ENCODE measurements at places on chromosomes 6 and 20.
A peak's percentile ranks its signal among the peaks of the same experiment; 100 is the strongest.

DNA sequence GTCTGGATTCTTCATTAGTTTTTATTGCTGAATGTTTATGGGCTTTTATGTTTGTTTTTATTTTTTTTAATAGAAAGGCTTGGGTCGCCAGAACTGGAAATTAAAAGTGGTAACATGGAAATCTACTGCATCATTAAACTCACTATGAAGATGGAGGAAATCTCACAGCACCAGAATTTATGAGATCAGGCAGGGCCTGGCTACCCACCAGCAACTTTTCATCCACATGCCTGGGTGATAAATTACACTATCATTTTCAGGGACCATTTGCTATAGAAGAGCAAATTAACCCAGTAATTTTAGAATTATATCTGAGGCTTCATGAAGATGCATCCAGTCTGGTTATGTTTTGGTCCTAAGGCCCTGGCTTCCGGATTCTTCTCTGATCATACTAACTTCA lies 57.8 kb upstream of the PLCB4 start:
- DNase-seq, result no peak

GRCh38 chr6:53710788-53711187 lies 45.2 kb upstream of the KLHL31 start:
- no peak for DNase-seq

GRCh38 chr6:25257686-25258348 lies 21.4 kb upstream of the CARMIL1 start:
- DNase-seq, result no peak

DNA sequence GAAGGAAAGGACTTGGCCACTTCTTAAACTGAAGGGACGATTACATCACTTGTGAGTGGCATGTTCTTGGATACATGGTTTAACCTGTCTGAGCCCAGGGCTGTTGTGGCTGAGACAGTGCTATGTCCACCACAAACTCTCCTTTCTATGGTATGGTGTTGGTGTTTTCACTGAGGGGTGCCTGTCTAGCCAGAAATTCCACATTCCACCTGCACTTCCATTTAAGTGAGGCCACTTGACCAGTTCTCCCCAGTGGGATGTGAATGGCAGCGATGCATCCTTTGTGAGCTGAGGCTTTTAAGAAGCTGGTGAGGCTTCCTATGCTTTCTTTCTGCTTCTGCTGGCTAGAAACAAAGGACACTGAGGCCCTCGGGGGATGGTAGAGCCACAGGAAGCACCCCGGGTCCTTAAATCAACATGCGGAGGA lies 151.4 kb upstream of the CHD6 start:
- no peak for DNase-seq

GRCh38 chr6:73656531-73657145 lies 2.8 kb upstream of the SLC17A5 start:
- no peak for DNase-seq

DNA sequence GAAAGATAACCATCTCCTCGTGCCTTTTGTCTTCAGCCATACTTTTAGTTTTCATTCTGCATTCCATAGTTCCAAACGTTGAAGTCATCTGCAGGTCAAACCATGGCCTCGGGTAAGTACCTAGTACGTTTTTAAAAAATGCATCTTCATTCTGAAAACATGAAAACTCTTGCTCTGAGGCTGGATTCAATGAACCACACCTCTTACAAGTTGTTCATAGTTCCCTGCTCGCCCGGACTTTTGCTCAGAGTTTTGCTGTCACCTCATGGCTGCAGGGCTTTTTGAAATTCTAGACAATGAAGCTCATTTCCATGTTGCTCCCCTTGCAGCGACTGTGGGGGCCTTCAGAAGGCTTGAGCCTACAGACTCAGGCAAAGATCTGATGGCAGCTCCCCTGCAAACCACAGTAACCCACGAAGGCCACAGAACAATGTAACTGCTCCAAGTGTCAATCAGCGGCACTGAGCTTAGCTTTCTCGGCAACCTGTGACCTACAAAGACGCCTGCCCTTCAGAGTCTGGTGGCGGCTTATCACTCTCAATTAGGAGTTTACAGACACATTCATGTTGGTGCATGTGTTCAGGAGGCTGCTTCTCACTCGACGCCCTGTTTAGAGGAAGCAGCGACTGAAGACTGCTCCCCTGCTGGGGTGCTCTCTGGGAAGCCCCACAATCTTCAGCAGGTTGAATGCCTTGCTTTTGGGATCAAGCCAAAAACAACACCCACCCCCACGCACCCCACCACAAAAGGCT lies 61.2 kb downstream of the FOXC1 start:
- DNase-seq, result no peak

DNA sequence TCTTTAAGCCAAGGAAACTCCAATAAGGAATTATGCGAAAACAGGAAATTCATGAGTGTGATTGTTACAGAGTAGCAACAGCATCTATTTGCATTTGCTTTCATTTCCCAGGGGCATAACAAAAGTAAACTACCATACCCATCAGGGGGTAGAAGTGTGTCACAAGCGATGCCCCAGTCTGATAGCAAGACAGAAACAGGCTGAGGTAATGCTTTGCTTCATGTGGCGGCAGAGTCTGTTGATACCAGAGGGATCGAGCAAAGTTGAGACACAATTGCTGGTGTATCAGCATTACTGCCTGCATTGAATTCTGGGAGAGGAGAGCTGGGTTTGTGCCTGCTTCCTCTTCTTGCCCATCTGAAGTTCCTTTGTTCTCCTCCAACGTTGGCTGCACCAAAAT lies 51.2 kb upstream of the LYRM2 start:
- DNase-seq, result no peak

- no peak for DNase-seq
These were observed 73.6 kb upstream of the ADTRP start for GRCh38 chr6:11852061-11852651.

DNA sequence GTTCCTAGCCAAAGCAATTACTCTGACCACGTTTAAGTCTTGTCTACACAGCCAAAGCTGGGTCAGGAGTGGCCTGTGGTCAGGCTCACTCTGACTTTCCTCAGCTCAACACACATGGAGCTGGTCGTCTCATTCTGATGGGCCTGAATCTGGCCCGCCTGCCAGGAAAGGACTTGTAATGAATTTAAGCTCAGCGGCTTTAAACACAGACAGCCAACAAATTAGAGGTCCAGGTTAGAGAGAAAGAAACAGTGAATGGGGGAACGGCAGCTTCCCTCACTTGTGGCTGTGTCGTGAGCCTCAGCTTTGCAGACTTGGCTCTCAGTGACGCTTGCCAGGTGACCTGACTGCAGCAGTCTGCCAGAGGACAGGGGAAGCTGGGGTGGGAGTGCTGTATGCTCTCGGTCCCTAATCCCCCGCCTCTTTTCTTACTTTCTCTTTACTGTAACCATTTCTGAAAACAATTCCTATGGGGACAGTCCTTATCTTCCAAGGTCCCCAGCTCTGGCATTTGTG lies 121.9 kb upstream of the AGPAT4 start:
- DNase-seq, result no peak

GRCh38 chr6:104483225-104483834 lies 376.4 kb downstream of the HACE1 start:
- DNase-seq, result peak; percentile 31

GRCh38 chr6:21005816-21006570 lies 471.7 kb downstream of the CDKAL1 start:
- no peak for DNase-seq
